EL (cell line): ENCODE measurements at places on chromosomes 7 and 10.

DNA sequence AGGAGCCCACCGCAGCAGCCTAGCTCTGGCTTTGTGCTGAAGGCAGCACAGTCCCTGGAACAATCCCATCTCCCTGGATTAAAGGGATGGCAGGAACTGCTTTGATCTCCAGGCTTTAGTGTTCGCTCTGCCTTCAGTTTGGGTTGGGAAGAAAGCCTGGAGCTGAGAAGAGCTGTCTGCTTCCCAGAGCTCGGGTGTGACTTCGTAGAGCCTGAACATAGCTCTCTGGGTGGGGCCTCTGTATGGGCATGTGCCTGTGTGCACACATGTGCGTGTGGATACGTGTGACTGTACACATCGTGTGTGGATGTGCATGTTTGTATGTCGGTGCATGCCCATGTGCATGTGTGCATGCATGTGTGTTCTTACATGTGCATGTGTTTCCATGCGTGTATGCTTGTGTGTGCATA, 8.7 kb downstream of the ADCY1 start:
- DNase-seq, result no peak

- DNase-seq, result peak; percentile 87
Measured at GRCh38 chr10:57964351-57964750, 303.3 kb downstream of the IPMK start.

- no peak for DNase-seq
Measured at GRCh38 chr7:142400042-142400533, 142.2 kb upstream of the PRSS58 start.

DNA sequence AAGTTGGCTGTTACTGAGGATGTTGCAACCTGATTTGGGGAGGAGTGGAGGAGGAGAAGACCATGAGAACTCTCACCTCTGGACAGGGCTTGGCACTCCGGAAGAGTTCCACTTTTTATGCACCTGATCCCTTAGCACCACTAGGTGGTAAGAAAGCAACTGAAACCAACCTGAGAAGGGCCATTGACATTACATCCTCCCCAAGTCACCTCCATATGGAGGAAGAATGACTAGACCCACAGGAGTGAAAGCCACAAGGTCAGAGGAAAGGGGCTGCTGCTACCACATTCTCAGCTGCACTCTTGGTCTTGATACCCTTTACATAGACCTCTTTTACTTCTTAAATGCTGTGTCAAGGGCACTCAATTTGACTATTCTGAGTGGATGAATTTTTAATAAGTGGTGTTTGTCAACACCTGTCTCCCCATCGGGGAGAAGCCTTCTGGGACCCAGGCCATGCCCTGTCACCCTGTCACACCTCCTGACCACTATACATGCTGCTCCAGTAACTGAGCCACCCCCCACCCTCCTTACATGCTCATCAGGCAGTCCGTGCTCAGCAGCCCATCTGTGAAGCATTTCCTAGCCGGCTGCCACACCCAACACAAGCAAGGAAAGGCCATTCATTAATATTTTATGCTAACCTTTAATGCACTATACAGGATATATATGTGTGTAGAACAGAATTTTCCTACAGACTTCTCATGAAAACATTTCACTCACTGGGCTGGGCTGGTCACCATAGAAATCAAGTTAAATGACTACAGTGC, 362.9 kb downstream of the GFRA1 start:
- no peak for DNase-seq

DNA sequence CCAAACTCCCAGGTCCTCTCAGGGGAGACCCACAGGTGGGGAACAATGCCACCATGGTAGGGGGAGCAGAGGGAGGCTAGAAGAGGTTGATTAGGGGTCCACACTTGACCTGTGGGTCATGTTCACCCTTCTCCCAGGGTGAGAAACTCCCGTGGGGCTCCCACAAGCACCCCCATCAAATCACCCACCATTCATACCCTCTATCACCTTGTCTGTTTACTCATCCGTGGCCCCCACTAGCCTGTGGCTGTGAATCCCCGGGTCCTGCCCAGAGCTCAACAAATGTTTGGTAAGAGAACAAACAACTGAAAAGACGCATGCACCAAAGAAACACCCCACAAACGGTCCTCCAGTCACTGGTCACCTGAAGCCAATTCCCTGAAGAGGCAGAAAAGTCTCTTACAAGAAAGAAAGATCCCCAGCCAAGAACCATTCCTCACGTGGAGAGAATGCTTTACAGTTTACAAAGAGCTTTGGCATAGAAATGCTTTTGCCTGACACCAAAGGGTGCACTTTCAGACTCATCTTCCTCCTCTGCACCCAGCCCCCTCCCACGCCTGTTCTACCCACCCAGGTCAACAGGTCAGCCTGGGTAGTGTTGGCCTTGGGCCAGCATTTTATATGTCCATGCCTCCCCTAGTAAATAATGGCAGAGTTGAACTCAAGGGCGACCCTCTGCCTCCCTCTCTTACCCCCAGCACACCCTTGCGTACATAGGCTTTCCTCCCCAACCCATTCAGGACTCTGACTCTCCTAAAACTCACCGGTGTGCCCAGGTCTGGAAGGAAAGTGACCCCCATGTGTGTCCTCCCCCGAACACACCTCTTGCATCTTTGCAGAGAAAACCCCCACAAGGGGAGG, 1.9 kb downstream of the ZCCHC24 start:
- DNase-seq, result no peak

DNA sequence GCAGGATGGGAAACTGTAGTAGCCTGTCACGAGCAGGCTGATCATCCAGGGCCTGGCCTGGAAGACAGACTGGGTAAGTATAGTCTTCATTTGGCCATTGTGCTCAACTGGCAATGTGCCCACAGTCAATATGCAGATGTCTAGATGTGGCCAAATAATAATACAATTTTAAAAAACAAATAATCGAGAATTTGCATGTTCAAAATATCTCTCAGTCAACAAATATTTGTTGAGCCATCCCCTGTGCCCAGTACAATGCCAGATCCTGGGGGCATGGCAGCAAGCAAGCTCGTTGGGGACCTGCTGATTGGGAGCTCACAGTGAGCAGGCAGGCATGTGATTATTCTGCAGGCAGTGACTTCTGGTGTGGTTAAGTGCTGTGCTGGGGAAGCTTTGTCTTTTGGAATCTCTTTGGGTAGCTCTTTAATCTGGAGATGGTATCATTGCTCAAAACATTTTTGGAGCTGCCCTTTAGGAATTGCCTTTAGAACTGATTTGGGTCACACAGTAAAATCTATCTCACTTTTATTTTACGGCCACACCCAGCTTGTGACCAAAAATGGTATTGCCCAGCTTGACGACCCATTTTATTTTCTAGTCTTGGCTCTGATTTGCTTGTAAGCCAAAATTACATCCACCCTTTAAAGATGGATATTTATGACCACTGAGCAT, 92.2 kb downstream of the PLCE1 start:
- DNase-seq, result no peak

DNA sequence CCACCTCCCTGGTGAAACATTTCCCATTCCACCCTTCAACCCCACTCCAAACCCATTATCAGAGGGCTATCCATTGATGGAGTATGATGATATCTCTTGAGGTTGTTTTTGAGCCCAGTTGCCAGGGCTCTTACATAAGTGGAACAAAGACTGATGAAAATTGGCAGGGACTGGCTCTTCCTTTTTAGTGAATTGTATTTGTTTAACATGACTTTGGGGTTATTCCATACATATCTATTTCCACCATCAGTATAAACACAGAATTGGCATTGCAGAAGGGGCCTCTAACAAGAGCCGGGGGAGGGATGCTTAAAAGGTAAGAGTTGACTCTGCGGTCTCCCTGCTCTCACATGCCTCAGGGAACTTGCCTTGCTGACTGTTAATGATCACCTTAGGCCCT, 28.9 kb downstream of the FZD1 start:
- DNase-seq, result no peak

- DNase-seq, result no peak
Measured at GRCh38 chr7:80725181-80725611, 86.8 kb downstream of the CD36 start.

DNA sequence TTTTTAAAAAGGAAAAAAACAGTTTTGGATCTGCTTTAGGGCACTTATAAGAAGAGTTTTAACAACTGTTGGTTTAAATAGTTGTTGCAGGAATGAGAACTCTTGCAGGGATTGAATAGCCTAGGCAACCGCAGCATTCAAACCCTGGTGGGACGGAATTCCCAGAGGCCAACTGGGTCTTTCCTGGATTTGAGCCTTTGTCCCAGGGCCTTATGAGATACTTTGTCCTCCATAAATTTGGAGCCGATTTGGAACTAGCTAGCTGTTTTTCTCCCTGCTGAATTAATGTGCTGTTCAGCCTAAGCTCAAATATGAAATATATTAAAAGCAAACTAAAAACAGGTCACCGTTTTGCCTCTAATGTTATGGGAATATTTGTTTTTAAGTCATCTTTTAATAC, 109.6 kb downstream of the LRMDA start:
- DNase-seq, result no peak

GRCh38 chr10:100014071-100014762, 4.5 kb upstream of the DNMBP start:
- DNase-seq, result no peak

DNA sequence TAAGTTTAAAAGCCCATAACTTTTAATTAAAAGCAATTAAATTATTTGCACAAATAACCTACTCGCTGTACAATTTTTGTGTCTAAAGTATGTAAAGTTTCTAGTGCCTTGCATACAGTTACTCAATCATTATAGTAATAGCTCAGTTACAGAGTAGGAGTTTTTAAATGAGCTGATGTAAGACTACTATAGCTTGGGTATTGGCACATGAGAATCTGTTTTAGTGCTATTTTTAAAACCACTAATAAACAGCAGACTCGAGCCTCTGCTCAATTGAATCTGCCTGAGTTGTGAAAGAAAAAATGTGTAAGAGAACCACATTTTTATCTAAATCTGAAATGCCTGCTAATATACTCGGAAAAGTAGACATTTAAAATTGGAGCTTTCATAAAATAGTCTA, 31.1 kb downstream of the CTNNA3 start:
- no peak for DNase-seq

DNA sequence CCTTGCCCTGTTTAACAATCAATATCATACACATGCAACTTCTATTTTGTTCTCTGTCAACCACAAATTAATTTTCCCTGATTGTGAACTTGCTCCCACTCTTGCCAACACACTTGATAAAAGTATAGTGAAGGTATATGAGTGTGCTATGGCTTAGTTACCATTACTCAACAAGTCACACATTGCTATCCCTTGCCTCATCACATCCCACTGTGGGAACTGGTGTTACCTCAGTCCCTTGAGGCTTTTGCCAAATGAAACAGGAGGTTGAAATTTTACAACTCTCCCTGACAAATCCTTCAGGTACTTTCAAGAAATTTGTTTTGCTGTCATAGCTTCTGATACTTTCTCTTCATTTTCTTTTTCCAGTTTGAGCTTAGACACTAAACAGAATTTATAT, 472.5 kb upstream of the SEMA3D start:
- peak; percentile 34 for DNase-seq

DNA sequence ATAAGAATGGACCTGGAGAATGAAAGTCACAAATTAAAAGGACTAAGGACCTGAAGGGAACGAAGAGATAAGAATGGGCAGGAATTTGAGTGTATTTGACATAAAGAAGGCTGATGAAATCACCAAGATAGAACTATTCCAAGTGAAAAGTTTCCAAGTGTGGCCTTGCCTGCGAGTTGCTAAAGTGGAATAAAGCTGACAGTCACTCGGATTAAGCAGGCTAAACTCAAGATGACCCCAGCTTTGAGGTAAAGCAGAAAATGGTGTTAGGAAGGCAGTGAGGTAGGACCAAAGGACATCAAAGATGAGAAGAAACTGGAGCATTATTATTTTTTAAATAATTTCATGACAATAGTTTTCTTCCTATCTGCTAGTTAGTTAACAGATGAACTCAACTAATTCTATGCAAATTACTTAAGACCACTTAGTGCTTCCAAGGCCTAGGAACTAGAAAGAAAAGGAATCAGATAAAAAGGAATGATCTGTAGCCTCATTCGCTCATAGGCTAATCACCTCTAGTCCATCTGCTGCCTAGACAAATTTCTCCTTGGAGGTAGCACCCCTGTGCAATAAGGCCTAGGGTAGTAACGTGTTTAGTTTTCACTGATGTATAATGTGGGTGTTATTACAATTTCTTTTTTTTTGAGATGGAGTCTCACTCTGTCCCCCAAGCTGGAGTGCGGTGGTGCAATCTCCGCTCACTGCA, 34.5 kb downstream of the EZH2 start:
- no peak for DNase-seq

DNA sequence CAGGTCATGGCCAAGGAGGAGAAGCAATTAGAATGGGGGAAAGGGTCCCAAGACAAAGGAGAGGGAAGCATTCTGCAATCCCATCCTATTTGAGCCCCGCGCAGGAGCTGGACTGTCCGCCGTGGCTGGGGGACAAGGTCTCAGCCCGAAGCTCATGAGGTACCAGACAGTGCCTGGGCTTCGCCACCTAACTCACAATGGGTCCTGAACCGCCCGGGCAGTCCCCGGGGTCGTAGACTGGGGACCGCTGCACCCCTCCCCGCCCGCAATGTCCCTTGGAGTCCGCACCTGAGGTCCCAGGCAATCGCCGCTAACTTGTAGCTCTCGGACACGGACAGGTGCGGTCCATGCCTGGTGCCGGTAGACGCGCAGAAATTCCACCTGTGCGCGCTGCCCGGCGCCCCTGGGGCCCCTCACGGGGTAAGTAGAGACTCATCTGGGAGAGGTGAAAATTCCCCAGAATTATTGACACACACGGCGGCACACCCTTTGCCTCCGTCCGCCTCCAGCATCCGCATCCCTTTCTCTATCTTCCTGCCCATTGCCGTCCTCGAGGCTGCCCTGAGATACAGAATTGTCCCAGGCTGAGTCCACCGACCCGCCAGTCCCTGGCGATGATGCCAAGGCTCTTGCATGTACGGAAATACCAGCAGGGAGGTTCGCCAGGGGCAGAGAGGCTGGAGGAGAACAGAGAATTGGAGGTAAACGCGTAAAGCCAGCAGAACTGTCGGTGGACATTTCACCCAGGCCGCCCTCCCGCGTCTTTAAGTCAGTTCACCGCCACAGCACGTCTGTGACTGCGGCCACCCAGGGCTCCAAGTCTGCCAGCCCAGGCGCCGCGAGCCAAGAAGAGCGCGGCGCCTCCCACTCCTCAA, 1.8 kb downstream of the CHRM2 start:
- peak; percentile 45 for DNase-seq

GRCh38 chr7:29281782-29282541, 87.4 kb downstream of the CHN2 start:
- peak; percentile 27 for DNase-seq

- no peak for DNase-seq
Measured at GRCh38 chr10:29835055-29835454, 200.3 kb upstream of the SVIL start.

DNA sequence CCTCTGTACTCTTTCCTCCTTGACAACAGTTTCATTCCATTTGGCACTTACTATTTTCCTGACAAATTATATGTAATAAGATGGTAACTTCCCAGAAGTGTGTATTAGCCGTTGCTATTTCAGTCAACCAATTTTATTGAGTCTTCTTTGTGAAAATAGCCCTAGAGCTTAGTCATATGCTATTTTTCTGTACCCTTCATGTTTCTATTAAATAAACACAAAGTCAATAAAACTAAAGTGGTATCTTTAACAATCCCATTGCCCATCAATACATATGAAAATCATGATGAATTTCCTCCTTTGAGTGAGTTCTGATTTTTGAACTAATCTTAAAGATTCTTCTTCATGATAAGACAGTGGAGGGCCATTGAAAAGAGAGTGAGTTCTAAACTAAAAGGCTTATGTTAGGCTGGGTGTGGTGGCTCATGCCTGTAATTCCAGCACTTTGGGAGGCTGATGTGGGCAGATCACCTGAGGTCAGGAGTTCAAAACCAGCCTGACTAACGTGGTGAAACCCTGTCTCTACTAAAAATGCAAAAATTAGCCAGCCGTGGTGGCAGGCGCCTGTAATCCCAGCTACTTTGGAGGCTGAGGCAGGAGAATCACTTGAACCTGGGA, 5.9 kb upstream of the MYPN start:
- peak; percentile 32 for DNase-seq

- no peak for DNase-seq
Measured at GRCh38 chr7:41641011-41641664, 61.8 kb downstream of the INHBA start.
